ENCODE measurements at places on chromosomes 1 and 21.

DNA sequence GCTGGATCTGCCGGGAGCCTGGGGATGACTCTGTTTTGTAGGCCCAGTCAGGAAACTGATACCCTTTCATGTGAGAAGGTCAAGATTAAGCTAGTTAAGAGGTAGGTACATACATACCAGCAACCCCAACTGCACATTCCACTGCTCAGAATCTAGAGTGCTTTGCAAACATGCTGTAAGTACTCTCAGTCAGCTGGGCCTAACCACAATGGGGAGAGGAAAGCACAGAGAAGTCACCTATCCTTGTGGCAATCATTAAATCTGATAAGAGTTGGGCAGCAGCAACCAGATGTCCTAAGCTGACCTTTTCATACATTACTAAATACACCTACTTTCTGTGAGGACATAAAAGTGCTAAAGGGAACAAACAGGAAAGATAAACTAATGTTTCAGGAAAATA is 2.5 kb downstream of the ETV3 start:
- no peak for DNase-seq

- DNase-seq, result no peak
These were observed 197.8 kb downstream of the HIVEP3 start for GRCh38 chr1:41720861-41721410.

- no peak for DNase-seq
These were observed 197.4 kb downstream of the FGGY start for GRCh38 chr1:59494145-59494833.

DNA sequence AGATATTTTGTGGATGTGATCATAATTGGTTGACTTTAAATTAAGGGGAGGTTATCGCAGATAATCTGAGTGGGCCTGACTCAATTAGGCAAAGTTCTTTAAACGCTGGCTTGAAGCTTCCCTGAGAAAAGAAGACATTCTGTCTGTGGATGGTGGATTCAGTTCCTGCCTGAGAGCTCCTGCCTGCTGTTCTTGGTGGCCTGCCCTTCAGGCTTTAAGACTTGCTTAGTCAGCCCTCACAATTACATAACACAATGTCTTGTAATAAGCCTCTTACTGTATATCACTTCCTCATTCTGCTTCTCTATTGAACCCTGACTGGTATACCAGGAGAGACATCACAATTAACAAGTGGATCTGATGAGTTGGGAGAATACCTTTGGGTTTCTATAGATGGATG is 50.2 kb downstream of the KCNJ6 start:
- no peak for DNase-seq

- DNase-seq, result no peak
These were observed 202.9 kb downstream of the USP25 start for GRCh38 chr21:15932726-15933125.

Measured in stimulated activated CD8-positive, alpha-beta memory T cell treated with anti-CD3 and anti-CD28 coated beads, Interleukin-4, amount 100 ng/mL, for 1 hour (primary cell).